ENCODE measurements at places on chromosomes 5 and 9.

DNA sequence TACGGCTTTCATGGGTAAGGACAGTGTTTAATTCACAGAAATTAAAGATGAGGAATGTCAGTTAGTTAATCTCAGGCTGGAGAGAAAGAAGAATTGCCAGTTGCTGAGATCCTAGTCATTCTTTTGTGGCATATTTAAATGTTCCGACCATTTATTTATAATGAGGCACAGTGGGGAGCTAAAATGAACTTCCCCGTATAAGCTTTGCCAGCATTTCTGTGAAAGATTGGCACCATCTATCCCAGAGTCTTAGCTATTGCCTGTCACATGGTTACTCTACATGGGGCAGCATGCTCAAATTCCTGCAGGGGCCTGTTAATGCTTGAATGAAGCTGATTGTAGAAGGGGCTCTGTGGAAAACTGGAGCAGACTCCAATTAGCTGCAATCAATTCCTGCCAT lies 314.1 kb downstream of the PRELID2 start:
- no peak for DNase-seq

GRCh38 chr5:5436203-5436760 lies 13.8 kb downstream of the ICE1 start:
- no peak for DNase-seq

DNA sequence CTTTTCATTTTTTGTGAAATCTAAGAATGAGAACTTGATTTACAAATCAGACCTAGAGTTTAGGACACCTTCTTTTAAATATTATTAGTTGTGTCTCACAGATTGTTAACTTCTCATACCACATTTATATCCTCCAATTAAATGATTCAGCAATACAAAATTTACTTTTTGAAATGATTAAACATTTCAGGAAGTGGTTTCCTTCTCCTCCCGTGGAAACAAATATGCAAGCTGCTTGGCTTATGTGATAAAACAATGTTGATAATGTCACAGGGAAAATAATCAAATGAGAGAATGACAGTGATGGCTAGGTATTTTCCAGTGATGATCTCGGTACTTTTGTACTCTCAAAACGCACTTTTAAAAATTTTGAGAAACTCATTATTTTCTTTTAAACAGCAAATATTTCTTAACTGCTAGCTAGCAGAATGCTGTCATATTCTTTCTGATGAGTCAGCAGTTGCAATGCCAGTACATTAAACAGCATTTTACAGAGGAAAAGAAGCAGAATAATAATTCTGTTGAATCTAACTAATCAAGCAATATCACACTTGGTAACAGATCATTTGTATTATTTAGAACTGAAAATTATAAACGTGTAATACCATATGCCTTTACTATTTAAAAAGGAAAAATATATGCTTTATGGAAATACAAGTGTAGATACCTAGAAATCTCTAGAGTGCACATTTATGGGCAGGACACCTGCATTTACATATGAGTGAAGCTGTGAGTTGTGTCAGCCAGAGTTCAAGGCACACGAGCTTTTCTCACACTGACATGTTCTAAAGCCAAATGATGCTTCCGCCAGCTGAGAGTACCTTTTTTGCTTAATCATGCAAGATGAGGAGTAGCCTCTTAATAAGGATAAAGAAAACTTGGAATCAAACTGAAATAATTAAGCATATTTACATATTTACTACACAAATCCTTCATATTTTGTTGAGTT lies 53.6 kb upstream of the CDH18 start:
- no peak for DNase-seq

DNA sequence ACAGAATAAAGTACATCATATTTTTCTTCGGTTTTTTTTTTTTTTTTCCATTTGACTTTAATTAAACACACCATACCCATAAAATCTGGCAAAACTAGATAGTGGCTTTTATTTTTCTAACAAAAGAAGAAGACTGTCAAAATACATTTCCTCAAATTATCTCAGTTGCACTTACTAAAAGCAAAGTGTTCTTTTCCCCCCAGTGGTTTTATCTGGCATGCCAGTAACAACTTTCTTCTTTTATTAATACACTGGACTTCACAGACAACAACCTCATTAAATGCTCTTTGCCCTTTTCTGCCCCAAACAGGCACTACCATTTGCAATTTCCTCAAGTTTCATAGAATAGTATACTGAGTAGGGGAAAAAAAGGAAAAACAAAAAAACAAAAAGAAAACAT lies 1792.3 kb downstream of the EFNA5 start:
- DNase-seq, result no peak

- DNase-seq, result no peak
These were observed 119.8 kb downstream of the COX7C start for GRCh38 chr5:86737579-86737978.

- DNase-seq, result no peak
These were observed 49.9 kb upstream of the DAPK1 start for GRCh38 chr9:87447547-87448432.

GRCh38 chr5:96726802-96727201 lies 64.6 kb downstream of the CAST start:
- no peak for DNase-seq

- DNase-seq, result no peak
These were observed 1013.1 kb downstream of the NR2F1-AS1 start for GRCh38 chr5:92567831-92568450.

DNA sequence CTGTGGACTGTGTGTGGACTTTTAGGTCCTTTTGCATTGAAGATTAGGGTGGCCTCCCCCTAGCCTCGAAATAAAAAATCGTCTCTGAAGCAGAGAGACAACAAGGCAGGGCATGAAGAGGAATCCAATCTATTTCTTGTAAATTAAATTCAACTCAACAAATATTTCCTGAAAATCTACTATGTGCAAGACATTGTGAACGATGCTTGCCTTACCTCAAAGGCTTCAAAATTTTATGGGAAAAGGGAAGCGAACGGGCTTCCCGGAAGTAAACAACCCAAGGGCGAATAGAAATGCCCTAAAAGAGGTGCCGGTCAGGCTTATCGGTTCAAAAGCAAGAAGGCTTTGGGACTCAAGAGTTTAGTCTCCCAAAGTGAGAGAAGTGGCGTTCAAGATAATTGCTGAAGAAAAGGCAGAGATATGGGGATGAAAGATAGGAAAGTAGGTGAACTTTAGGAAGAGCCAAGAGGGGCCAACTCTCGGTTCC lies 525 bp downstream of the KIF24 start:
- no peak for DNase-seq

- DNase-seq, result no peak
These were observed 127.6 kb downstream of the RPS23 start for GRCh38 chr5:82150559-82150958.

DNA sequence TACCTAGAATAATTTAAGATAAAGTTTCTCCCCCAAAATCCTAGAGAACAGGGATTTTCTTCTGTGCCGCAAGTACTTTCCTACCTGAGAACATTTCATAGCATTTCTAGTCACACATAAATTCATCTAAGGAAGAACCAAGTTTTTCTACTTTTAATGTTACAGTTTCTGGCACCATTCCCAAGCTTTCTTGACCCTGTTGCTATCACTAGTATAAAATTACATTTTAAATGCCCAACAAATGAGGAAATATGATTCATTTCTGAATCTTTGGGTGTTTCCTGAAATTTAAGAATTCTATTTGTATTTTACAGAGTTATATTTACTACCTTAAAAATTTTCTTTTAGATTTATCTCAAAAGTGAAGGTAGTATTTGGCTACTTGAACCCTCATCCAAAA lies 137.8 kb downstream of the LPAR1 start:
- no peak for DNase-seq

DNA sequence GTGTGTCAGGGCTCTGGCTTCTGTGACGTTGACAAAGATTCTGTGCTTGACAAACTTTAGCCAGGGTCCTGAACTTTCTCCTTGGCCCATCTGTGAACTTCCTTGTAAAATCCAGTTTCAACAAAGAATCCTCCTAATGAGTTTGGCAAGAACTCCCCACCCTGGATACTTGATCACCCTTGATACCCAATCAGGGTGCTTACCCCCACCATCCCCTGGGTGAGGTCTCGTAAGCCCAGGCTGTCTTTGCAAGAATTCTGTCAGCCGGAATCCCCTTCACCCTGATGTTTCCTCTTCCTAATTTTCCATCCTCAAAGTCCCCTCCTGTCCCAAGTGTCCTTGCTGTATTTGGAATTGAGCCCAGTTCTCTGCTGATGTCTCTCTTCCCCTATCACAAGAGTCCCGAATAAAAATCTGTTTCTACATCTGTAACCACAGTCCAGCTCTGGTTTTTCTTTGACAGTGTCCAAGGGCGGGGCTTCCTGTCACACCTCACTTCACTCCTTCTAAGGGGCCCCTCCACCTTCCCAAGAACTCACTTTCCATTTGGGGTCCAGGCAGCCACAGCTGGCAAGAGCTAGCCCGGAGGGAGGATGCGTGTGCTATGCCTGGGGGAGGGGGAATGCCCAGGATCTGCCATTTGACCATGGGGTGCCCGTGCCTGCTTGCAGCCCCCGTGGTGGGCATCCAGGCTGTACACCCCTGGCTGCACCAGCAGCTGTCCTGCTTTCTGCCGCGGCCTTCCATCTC lies 2.7 kb upstream of the CARD19 start:
- DNase-seq, result no peak

DNA sequence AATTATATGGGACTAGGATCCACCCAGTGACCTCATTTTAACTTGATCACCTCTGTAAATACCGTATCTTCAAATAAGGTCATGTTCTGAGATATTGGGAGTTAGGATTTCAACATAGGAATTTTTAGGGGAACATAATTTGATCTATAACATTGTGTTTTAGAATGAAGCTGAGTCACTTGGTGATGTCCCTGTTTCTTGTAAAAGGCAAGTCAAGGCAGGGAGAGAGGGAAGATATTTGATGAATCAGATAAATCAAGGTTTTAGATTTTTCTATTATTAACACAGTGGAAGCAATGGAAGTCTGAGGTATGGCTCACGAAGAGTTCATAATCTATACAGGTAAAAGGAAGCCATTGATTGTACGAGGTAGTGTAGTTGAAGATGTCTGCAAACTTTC lies 11.8 kb upstream of the GPR151 start:
- no peak for DNase-seq

GRCh38 chr5:95220381-95220780 lies 64.5 kb downstream of the MCTP1 start:
- DNase-seq, result no peak

GRCh38 chr9:134367791-134368490 lies 41.7 kb downstream of the RXRA start:
- no peak for DNase-seq

GRCh38 chr9:28332648-28333047 lies 759.4 kb upstream of the C9orf72 start:
- DNase-seq, result no peak

GRCh38 chr5:88854769-88855168 lies 28.2 kb downstream of the MEF2C start:
- no peak for DNase-seq

GRCh38 chr5:81789033-81789432 lies 38.1 kb upstream of the SSBP2 start:
- DNase-seq, result no peak

DNA sequence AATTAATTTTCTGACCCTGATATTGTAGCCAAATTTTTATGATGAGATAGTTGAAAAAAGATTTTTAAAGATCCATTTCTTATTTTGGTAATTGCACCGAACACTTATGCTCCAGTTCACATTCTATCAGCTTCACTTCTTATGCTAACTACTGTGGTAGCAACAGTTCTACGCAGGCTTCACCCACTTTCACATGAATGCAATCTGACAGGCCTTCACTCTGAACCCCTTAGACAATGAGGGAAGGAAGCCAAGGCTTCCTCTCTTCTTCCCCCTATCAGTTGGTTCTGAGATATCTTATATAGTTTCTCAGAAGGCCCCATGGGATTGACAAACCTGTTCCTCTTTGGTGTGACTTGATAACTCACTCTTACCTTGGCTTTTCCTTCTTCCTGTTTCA lies 185.8 kb downstream of the CETN3 start:
- no peak for DNase-seq

DNA sequence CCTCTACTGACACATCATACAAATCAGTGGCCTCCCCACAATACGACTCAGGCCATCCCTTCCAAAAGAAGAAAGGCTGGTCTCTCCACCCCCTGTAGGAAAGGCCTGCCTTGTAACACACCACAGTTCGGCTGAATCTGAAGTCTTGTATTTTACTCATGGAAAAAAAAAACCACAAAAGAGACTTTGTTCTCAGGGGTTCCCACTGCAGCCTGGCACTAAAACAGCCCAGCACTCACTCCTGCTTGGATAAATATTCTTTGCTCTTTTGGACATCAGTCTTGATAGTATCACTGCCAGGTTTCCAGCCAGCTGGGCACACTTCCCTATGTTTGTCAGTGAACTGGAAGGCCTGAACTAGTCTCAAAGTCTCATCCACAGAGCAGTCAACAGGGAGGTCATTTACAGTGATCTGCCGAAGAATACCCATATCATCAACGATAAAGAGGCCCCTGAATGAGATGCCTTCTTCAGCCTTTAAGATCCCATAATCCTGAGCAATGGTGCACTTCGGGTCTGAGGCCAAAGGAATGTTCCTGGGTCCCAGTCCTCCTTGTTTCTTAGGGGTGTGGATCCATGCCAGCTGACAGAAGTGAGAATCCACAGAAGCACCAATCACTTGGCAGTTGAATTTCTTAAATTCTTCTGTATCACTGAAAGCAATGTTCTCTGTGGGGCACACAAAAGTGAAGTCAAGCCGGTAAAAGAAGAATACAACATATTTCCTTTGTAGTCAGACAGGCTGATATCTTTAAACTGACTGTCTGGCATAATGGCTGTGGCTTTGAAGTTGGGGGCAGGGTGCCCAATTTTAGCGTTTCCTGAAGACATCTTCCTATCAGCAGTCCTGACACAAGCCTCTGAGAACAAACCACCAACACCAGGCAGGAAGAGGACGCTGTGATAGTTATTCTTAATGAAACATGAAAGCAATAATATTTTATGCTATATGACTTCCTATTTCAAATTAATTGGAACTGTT lies 198.1 kb downstream of the LURAP1L start:
- no peak for DNase-seq

GRCh38 chr5:55454282-55454681 lies 80.5 kb downstream of the PLPP1 start:
- no peak for DNase-seq

DNA sequence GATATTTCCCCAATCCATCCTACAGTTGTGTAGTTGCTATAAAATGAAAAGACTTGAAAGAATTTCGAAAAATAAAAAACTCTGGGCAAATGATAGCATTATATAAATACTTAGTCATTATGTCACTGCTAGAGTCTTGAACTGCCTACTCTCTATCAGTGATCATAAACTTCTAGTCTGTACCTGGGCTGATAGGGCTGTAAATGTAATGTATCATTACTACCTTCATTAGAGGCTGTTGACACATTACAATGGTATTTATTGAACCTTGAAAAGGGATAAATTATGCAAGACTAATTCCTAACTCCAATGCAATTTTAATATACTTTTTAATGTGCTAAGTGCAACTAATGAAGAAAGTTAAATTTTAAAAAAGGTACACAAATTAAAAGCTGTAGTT lies 214.1 kb upstream of the EFNA5 start:
- no peak for DNase-seq
